ENCODE measurements at places on chromosomes 1 and 21. TPM values are rescaled to one million over a fixed set of nuclear protein-coding genes. Genes with fewer than 3 reads are reported as not detected.

Gene SYCP1
- not detected for total RNA-seq

Gene TGFBR3
- total RNA-seq, result 6.3 TPM

Gene FOXD3
- total RNA-seq, result 0.59 TPM

Gene TSSK3
- total RNA-seq, result 0.15 TPM

Gene GNG4
- 15.7 TPM for total RNA-seq

Gene AMY1A
- total RNA-seq, result not detected

Gene PALMD
- total RNA-seq, result 0.24 TPM

Gene UBIAD1
- total RNA-seq, result 15.9 TPM

Gene NEGR1
- not detected for total RNA-seq

Gene KRTAP12-2
- not detected for total RNA-seq

Gene RYR2
- total RNA-seq, result 0.10 TPM

Gene MANEAL
- total RNA-seq, result 25.4 TPM

Gene ITLN2
- total RNA-seq, result 0.96 TPM

Gene IVL
- total RNA-seq, result not detected

Gene CR1L
- total RNA-seq, result not detected

Gene HSD3B1
- total RNA-seq, result not detected

Gene AJAP1
- not detected for total RNA-seq

Gene OR10J4
- not detected for total RNA-seq

Gene TFF2
- not detected for total RNA-seq

Gene TPR
- 43.2 TPM for total RNA-seq

Gene AIRE
- total RNA-seq, result not detected

Gene PIAS3
- total RNA-seq, result 48.3 TPM

Gene CAMK1G
- total RNA-seq, result 0.25 TPM

Gene RNU1-2
- not detected for total RNA-seq

Gene RGS1
- total RNA-seq, result not detected

Gene GBP7
- total RNA-seq, result not detected

Gene MPL
- total RNA-seq, result 0.22 TPM

Gene ILDR2
- not detected for total RNA-seq

Gene WNT3A
- total RNA-seq, result not detected

Gene LRRC41
- 45.7 TPM for total RNA-seq

Gene VSIG8
- total RNA-seq, result 0.08 TPM

Gene CFHR2
- total RNA-seq, result not detected

Gene ARHGEF10L
- 6.1 TPM for total RNA-seq

Gene SV2A
- 0.09 TPM for total RNA-seq

Gene C8A
- not detected for total RNA-seq

Gene GBP1
- total RNA-seq, result 0.15 TPM

Gene SGIP1
- not detected for total RNA-seq

Gene GRHL3
- 0.79 TPM for total RNA-seq

Gene TEX38
- total RNA-seq, result not detected

Gene PDC
- total RNA-seq, result not detected

Gene GPR161
- total RNA-seq, result 15.0 TPM

Gene OLFML3
- 4.3 TPM for total RNA-seq

Gene SIM2
- 6.7 TPM for total RNA-seq

Gene IL22RA1
- 7.3 TPM for total RNA-seq

Gene PGBD5
- total RNA-seq, result 0.44 TPM

Gene GFI1
- total RNA-seq, result 0.20 TPM

All from A549 treated with Hydrocortisone at 1 μM for 4 hours (cell line).